ENCODE measurements at places on chromosomes 6 and 20.

DNA sequence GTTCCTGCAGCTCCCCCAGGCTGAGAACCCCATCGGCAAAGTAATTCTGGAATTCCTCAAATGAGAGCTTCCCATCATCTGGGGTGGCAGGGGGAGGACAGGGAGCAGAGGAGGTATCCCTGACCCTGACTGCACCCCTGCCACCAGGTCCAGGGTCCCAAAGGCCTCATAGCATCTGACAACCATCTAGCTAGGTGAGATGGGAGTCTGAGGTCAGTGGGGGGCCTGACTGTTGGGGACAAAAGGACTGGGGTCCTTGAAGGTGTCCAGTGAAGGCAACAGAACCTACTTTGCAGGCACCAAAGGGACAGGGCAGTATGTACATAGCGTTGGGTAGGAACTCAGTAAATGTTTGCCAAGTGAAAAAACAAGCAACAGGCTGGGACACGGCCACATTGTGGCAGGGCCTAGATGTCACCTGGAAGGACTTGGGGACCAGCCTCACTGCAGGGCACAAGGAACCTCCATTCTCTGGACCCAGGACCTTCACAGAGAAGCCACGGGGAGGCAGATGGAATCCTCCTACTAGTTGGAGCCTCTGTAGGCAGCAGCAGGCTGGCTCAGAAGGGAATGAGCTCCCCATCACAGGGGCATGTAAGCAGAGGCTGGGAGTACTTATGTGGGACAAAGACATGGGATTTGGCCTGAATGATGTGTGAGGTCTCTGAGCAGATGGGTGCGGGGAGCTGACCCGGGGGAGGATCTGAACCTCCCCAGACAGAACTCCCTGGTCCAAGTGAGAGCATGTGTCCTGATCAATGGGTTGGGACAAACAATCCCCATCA is 3.3 kb downstream of the NECAB3 start:
- DNase-seq: no peak

- DNase-seq: no peak
Observed at GRCh38 chr6:73460056-73460455, 1.5 kb upstream of the MTO1 start.

- no peak for DNase-seq
Observed at GRCh38 chr20:25464501-25465242, 57.2 kb downstream of the GINS1 start.

GRCh38 chr6:15620611-15621010 is 42.2 kb downstream of the DTNBP1 start:
- no peak for DNase-seq

- DNase-seq: no peak
Observed at GRCh38 chr6:11975353-11975977, 36.6 kb upstream of the HIVEP1 start.

GRCh38 chr6:149963462-149964307 is at the start of gene ULBP1:
Gene ULBP1, plus strand, starts transcription at chr6:149963943. Its CDS starts 107 bp downstream, at chr6:149964050.
- peak; percentile 63 for DNase-seq

GRCh38 chr6:129662980-129663431 is 47.0 kb downstream of the ARHGAP18 start:
- no peak for DNase-seq

- peak; percentile 43 for DNase-seq
Observed at GRCh38 chr6:34132486-34133185, 13.3 kb downstream of the GRM4 start.

DNA sequence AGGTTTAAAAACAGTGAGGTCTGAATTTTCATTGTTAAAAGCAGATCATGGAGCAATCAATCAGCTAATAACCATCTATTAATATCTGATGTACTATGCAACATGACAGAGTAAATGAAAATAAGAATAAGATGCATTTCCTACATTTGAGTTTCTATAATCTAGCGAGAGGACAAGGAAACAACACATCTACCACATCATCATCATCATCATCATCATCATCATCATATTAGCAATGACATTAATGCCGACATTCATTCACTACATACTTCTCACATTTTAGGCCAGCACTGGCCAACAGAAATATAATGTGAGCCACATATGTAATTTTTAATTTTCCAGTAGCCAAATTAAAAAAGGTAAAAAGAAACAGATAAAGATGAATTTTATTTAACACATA is 110.0 kb downstream of the GMDS start:
- no peak for DNase-seq

GRCh38 chr6:28542440-28543296 is 17.0 kb downstream of the GPX5 start:
- DNase-seq: peak; percentile 97

GRCh38 chr6:17725083-17725482 is 18.4 kb upstream of the NUP153 start:
- DNase-seq: peak; percentile 36

GRCh38 chr6:64230530-64230929 is 594.9 kb downstream of the PHF3 start:
- no peak for DNase-seq

GRCh38 chr6:71476371-71476770 is 187.8 kb downstream of the OGFRL1 start:
- DNase-seq: no peak

- no peak for DNase-seq
Observed at GRCh38 chr6:169861431-169862042, 110.1 kb downstream of the ERMARD start.

DNA sequence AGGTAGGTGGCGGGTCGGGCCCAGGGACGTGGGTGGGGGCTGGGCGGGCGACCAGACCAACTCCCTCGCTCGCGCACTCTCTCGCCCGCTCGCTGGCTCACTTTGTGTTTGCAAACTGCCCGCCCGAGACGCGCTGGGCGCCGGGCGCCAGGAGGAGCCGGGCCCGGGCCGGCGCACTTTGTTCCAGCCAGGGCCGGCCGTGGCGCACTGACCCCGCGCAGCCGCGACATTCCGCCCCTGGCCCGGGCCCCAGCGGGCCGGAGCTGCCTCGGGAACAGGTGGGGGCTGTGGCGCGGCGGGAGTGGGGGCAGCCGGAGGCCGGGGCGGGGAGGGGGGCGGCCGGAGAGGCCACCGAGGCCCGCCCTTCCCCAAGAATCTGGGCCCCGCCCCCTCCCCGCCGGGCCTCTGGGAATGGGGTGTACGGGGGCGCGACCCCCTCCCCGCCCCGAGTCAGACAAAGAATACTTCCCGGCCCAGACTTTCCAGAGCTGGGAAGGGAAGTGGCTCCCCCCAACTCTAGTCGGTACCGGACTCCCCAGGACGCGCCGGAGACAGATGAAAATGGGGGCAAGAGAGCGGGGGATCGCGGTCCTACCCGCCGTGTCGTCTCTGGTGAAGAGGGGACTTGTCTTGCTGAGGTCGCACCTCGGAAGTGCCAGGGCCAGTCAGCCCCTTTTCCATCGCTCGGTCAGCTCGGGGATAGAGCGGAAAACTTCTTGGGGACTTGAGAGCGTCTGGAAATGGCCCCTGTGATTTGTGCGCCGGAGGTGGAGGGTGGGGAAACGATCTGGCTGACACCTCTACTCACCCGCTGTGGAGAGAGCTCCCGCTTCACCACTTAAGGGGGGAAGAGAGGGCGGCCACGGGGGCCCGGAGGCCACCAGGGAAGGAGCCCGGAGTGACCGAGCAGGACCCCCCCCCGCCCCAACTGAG is 951 bp downstream of the FOXP4 start:
- DNase-seq: peak; percentile 49

DNA sequence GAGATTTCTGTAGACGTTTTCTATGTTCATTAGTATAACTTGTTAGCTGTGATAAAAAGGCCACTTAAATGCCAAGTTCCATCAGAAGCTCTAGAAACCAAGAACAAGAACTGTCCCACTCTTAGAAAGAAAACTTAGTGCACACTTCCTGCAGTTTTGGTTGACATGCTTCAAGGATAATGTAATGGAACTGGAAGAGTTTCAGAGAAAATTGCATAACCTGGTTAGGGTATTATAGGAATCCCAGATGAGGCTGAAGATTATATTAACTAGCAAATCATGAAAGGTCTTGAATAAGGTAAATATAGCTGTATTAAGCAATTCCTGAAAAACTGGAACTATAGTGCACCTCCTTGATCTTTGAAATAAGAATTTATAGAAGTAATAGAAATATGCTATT is 1.8 kb upstream of the PHACTR2 start:
- peak; percentile 56 for DNase-seq

- DNase-seq: no peak
Observed at GRCh38 chr6:33914645-33915044, 110.8 kb upstream of the MLN start.

DNA sequence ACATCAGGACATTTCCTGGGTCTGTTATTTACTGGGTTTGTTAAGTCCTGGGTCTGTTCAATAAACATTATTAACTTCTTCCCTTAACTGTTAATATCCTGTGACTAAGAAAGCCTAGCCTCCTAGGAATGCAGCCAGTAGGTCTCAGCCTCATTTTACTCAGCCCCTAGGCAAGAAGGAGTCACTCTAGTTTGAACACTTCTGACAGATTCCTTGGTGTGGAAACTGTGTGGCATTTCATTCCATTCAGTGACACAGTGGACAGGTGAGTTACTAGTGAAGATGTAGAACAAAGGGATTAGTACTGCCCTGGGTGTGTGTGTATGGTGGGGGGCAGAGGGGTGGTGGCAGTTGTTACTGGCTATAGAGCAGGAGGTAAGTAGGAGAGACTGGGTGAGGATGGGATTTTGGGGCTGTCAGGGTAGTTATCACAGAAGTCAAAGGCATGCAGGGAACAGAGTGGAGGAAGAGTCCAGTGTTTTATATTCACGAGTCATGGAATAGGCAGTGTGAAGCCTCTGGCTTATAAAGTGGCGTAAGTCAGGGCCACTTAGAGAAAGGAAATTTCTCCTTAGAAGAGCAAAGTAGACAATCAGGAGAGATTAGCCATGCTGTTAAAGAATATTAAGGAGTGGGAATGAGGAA is 28.4 kb downstream of the RNF182 start:
- DNase-seq: peak; percentile 97

DNA sequence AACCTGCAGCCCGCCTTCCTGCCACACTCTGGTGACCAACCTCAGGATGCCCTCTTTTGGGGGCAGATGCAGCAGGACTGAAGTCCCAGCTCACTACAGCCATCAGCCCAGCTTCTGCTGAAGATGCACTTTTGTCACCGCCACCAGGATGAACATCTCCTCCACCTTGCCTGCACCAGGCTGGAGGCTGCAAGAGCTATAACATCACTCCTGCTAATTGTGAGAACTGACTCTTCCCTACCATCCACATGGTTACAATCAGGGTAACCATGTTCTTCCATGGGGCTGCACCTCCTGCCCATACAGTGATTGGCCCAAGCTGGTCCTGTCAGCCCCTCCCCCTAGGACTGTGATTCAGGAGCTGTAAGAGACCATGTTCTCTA is 2.0 kb upstream of the ACTL10 start:
- DNase-seq: no peak

DNA sequence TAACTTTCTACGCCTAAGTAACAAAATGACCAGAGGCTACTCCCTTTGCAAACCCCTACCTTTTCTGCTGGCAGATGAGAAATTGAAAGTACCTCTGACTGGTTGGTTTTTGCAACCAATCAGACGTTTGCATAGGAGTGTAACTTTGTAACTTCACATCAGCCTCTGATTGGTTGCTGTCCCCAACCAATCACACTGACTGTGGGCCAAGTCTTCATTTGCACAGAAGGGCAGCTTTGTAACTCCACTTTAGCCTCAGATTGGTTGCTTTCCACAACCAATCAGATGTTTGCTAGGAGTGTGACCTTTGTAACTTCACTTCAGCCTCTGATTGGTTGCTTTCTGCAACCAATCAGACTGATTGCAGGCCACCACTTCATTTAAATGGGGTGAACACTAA is 89.1 kb downstream of the ME1 start:
- no peak for DNase-seq

- peak; percentile 29 for DNase-seq
Observed at GRCh38 chr20:50799176-50799889, 4.5 kb downstream of the BCAS4 start.

DNA sequence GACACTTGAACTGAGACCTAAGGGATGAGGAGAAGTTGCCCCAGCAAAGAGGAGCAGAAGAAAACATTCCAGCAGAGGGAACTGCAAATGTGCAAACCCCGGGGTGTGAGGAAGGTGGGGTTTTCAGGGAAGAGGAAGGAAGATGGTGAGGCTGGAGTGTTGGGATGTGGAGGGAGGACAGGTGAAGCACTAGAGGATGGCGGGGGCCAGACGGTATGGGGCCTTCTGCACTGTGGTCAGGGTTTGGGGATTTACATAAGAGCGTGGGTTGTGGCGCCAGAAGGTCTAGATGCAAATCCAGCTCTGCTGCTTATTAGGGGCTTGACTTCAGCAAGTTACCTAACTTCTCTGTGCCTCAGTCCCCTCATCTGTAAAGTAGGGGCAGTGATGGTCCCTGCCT is 16.0 kb downstream of the DLGAP4 start:
- no peak for DNase-seq

DNA sequence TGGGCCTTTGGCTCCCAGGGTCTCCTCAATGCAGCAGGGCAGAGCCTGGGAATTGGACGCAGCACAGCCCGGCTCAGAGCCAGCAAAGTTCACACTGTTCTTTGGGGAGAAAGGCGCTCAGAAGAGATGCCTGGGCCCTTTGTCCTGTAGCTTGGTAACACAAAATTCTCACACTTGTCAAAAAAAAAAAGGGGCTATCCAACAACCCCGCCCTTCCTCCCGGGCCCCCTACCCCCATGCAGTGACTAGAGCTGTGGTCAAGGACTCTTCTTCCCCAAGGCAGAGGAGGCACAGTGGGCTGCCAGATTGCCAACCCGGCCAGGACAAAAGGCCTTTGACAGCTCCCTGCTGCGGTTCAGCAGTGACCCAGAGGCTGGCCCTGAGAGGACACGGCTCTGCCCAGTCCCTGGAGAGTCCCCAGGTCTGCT is 2.0 kb downstream of the NKAIN4 start:
- no peak for DNase-seq

DNA sequence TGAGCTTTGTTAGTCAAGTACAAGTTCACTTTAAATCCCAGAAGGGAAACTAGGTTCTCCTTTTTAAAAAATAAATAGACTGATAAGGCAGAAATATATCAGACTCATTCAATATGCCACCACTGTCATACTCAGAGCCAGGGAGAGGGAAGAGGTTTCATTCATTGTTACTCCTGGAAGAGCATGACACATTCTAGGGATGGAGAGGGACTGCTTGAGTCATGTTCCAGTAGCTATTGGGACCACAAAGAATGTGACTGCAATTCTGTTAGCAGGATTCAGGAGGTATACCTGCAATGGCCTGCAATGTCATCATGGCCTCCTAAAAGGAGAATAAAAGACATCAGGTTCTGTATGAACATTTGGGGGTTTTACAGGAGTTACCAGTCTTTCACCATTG is 167.6 kb downstream of the TFAP2B start:
- DNase-seq: peak; percentile 79

DNA sequence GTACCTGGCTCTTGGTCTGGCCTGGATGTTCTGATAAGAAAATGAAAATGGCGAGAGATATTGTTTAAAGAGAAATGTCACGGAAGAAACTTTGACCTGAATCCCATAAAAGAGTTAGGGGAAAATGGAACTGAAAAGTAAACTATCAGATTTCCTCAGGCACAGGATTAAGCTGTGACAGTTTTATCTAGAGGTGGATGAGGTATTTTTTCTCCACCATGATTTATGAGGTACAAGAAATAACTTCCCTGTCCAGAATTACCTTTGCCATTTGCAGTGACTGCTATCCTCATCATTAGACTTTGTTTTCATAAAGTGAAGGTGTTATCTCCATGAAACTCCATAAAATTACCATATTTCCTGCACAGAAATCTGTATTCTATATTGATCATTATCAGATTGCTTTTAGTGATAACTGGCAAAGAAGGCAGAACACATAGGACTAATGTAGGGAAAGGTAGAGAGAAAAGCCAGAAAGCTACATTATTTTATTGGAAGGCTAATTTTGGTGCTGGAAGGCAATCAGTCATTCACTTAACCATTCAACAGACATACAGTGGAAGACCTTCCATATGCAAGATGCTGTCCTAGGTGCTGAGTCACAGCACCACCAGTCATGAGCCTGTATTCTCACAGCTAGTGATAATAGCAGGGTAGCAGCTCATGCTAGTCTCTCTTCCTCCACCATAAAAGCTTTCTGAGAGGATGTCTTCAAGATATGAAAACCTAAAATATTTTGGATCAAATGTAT is 427.3 kb upstream of the CITED2 start:
- peak; percentile 4 for DNase-seq
